Stimulated activated CD4-positive, alpha-beta T cell treated with anti-CD3 and anti-CD28 coated beads, Interleukin-1b, Interleukin-23, amount 100 ng/mL, for 4 hours (primary cell): ENCODE measurements at places on chromosomes 5 and 9.

- no peak for DNase-seq
Measured at GRCh38 chr9:105673850-105674387, 11.7 kb downstream of the TAL2 start.

- no peak for DNase-seq
Measured at GRCh38 chr5:130272837-130273236, 368.6 kb downstream of the CHSY3 start.

- no peak for DNase-seq
Measured at GRCh38 chr5:57299986-57300385, 126.1 kb downstream of the GPBP1 start.

DNA sequence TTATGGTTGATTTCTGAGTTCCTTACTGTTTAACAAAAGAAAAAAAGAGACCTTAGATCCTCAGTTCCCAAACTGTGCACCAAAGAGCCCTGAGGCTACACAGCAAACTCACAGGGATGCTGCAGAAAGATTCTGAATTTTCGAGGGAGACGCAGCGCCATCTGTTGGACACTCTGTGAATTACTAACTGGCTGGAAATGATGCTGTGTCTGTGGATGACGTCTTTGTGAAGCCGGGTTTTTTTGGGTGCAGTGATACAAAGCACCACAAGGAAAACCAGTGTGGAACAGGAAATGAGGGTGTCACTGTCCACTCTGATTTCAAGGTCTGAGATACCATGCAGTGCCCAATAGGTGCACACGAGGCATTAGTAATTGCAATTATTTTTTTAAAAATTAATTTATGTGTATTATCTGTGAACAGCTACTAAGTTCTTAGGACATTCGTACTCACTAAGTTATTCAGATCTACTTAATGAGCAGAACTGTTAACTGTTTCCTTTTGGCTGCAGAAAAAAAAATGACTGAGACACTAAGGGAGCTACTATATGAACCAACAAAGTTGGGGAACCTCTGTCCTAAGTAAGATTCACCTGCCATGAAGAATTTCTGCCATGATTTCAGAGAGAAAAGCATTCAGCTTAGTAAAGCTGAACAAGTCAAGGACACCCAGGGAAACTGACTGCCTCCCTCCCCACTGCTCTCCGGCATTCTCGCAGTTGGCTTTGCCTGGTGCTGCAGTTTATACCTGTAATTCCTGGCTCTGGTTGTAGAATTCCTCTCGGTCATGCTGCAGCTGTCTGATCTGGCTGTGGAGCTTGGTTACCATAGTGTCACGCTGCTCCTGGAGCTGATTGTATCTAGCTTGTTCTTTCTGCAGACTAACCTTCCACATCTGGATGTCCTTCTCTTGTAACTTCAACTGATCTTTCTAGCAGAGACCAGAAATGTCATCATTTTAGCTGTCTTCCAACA is 23.4 kb downstream of the SPACA9 start:
- DNase-seq: peak; percentile 71

GRCh38 chr5:1875843-1876659 is 6.7 kb downstream of the IRX4 start:
- DNase-seq: no peak

DNA sequence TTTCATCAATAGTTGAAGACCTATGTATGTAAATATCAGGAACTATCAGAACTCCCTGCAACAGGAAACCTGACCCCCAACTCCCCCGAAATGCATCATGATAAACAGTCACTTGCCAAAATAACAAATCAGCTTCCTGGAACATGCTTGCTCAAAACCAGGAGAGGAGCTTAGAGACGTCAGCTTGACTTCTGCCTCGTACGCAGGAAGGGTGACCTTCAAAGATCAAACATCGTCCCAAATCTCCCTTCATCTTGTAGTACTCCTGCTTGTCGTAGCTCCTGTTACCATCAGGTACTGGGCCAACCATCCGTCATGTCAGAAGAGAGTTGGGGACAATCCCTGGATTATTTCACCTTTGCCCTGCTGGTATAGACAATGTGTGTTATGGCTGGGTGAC is 396.1 kb downstream of the GADD45G start:
- DNase-seq: no peak

- no peak for DNase-seq
Measured at GRCh38 chr9:99134893-99135341, 30.0 kb downstream of the TGFBR1 start.

GRCh38 chr5:60522292-60522905 is 177.6 kb downstream of the DEPDC1B start:
- DNase-seq: no peak

- no peak for DNase-seq
Measured at GRCh38 chr5:152864991-152865390, 459.9 kb upstream of the NMUR2 start.

GRCh38 chr9:96193236-96193755 is 108.7 kb downstream of the HSD17B3 start:
- DNase-seq: no peak

DNA sequence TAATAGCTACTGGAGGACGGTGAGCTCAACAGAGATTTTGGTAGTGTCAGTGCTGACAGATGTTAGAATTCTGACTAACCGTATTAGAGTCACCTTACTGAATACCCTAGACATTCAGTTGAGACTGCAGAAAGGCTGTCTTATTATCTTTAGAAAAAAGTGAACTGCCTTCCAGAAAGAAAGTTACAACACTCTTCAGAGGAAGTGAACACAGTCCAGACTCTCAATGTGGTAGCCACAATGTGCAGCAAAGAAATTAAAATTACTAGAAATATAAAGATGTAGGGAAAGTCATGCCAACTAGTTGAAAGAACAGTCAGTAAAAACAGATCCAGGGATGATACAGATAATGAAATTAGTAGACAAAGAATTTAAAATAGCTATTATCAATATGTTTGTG is 47.1 kb upstream of the COL15A1 start:
- no peak for DNase-seq
